ENCODE measurements at places on chromosomes 16 and 17.

GRCh38 chr16:4209666-4210065, 32.2 kb downstream of the SRL start:
- no peak for DNase-seq

DNA sequence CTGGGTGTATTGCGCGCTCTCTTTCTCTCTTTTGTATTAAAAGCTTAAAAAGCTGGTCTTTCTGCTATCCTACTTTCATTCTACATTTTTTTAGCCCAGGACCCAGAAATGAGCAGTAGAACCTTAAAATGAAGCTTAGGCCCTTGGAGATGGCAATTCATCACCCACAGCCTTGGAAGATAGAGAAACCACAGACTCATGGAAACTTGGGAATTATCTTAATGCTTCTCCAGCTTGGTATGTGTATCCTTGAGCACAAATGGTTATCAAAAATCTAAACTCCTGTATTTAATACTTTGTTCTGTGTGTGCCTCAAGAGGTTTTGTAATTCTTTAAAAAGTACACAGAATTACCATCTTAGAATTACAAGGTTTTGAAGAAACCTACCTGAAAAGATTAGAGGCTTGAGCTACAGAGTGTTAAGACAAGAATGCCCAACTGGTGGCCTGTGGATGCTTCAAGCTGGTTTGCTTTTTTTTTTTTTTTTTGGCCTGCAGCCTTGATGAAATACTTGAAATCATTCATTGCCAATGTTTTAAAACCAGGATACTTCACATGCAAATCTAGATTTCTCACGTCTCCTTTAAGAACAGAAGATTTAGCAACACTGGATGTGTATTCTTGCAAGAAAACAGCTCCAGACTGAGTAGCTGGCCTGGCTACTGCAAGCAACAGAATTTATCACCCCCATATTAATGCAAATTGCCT, 105.0 kb downstream of the XYLT1 start:
- DNase-seq: no peak

GRCh38 chr16:68447653-68448359, 502 bp downstream of the SMPD3 start:
- peak; percentile 63 for DNase-seq

GRCh38 chr17:56898874-56899273, 15.0 kb downstream of the TRIM25 start:
- no peak for DNase-seq

GRCh38 chr16:64857411-64857810, 264.5 kb downstream of the CDH11 start:
- no peak for DNase-seq

GRCh38 chr17:35778641-35779196, 16.7 kb downstream of the MMP28 start:
- DNase-seq: no peak

DNA sequence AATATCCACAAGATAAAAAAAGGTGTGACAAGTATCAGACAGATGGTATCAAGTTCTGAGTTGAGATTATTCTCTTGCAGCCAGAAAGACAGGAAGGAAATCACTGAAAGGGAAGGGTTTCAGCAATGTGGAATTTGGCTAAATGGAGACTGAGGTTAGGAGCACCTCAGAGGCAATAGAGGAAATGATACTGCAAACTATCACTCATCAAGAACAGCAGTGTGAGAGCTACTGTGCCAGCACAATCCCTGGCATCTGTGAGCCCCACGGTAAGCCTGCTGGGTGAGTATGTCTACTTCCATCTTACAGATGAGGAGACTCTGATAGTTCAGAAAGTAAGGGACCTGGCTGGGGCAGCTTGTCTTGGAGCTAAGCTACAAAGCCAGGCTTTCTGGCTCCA, 162.0 kb downstream of the SALL1 start:
- no peak for DNase-seq

GRCh38 chr16:31269541-31269940, 9.8 kb downstream of the ITGAM start:
- DNase-seq: no peak

DNA sequence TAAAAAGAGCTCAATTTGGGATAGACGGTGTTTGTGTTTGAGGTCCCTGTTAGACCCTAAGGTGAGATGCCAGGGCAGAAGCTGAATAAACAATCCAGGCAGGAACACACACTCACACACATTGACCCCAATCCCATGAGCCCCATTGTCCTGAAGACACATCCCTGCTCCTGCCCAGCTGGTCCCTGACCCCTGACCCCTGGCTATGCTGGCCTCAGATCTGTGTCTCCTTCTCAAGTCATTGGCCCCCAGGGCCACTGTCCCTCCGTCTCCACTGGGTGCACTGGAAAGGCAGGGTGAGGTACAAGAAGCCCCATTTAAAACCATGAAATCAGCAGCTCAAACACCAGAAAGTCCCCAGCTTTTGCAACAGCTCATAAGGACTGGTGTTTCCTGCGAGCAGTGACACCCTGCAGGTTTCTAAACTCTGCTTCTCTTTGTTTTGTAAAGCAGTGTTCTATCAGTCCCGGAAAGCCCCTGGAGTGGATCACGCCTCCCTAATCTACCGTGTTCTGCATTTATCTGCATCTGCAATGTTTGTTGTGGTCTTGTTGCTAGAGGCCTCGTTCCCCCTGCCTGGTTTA, 18.0 kb upstream of the ASGR2 start:
- DNase-seq: no peak

Measured in SK-N-SH (cell line).